EL (cell line): ENCODE measurements at places on chromosomes 1 and 21.

- no peak for DNase-seq
Observed at GRCh38 chr1:27307874-27308598, 13.9 kb upstream of the TMEM222 start.

GRCh38 chr1:58883037-58883887 is 99.4 kb upstream of the JUN start:
- DNase-seq, result peak; percentile 95

DNA sequence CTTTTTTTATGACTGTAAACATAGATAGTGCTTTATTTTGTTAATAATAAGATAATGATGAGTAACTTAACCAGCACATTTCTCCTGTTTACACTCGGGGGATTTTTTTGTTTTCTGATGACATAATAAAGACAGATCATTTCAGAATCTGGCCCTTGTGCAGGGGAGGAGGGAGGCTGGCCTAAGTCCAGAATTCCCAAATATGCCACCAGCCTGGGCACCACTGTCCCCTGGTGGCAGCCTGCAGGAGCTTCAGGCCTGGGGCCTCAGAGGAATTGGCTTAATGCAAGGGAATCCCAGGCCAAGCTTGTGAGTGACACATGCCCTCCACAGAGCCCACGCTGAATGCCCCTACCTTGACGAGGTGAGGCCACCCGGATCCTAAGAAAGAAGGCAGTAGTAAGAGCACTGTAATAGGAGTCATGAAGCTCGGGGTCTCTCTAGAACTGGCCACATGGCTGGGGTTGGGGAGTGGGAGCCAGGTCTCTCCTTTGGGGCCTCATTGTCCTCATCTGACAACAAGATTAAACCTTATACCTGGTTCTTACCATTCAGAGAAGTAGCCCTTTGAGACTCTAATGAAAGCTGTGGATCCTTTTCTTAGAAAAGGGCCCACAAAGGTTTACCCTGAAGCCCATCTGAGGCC is 24.1 kb downstream of the ETNK2 start:
- DNase-seq, result peak; percentile 88

DNA sequence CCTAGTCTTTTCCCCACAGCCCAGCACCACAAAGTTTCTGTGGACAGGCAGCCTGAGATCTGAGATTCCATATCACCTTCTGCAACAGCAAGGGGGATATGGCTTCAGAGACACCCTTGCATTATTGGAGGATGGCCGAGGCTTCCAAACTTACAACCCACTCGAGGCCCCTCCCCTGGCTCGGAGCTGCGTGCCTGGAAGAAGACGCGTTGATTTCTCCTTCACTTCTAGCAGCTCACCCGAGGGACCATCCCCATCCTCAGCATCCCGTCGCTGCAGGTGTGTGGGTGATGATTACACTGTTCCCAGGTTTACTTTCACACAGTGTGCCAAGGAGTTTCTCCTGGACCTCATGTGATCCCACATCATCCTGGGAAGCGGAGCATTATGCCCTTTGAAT is 277.9 kb downstream of the MATN1 start:
- DNase-seq, result no peak

DNA sequence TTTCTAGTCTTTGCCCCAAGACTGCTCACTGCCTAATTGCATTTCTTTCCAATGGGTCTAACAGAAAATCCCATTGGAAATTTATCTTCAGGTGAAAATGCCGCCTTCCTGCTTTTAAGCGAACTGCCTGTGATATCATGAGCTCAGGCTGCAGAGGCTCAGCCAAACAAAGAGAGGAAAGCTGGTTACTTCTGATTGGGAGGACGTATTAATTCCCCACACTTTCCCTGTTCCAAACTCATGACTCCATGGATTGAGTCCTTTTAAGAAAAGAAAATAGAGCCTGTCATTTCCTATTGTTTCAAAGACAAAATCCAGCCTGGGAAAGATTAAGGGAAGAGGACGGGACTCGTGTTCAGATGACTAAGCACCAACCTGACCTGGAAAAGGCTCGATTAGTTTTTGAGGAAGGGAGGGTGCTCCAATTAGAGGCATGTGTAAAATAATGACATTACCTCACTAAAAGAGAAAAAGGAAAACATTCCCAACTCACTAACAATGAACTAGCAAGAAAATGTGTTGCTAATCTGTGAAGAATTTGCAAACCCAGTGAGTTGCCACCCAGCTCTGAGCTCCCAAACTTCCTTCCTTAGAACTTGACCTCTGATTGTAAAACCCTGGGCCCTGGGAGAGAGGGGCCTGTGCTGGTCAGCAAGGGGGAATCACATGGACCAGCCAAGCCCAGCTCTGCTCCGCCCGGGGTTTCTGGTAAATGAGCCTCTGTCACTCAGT is 61.2 kb downstream of the TCP10L start:
- peak; percentile 89 for DNase-seq

DNA sequence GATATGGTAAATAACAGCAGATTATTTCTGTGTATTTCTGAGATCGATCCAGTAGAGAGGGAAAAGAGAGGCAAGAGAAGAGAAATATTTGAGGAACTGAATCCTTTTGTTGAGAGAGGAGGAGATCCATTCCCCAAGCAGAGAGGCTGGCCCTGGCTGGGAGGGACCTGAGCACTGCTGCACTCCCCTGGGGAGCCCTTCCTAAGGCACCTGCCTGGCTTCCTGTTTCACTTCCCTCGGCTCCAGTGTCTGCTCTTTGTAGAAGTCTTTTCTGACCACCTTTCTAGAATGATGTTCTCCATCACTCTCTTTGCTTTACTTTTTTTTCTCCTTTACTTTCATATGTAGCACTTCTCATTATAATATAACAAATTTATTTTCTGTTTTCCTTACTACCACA is 42.3 kb upstream of the SLC6A9 start:
- DNase-seq, result no peak

DNA sequence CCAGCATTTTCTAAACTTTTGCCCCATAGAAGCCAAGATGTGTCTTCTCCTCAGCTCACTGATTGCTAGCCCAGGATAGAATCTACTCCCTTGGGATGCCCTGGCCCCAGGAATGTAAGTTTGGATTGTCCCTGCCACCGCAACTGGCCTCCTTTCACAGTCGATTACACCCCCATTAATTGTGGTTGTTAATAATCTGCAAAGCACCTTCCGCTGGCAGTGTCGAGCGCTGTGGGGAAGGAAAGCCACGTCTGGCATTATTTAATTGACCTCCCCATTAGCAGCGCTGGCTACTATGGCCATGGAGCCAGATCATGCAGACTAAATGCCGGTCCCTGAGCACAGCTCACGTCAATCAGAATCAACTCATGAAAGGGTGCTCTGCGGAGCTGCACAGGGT is 597.3 kb upstream of the PLXNA2 start:
- DNase-seq, result no peak

DNA sequence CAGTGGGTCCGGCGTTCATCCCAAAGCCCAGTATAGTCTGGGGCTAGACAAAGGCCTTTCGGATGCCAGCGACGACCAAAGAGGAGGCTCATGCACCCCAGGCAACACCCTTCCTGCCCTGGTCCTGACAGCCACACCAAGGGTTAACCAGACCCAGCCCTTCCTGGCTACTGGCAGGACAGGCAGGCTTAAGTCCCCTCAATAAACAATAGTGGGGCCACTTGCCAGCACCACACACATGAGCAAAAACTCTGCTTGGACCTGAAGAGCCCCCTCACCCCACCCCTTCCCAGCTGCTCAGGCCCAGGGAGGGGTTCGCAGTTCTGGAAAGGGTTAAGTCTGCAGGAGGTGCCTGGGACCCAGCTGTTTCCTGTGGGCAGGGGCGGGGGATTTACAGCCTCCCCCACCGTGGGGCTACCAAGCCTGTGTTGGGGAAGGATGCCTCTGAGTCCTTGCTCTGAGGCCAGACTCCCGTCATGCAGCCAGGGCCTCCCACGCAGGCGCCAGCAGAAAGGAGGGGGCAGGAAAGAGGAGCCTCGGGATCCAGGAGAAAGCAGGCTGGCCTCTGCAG is 18.2 kb downstream of the PHLDA3 start:
- peak; percentile 72 for DNase-seq

DNA sequence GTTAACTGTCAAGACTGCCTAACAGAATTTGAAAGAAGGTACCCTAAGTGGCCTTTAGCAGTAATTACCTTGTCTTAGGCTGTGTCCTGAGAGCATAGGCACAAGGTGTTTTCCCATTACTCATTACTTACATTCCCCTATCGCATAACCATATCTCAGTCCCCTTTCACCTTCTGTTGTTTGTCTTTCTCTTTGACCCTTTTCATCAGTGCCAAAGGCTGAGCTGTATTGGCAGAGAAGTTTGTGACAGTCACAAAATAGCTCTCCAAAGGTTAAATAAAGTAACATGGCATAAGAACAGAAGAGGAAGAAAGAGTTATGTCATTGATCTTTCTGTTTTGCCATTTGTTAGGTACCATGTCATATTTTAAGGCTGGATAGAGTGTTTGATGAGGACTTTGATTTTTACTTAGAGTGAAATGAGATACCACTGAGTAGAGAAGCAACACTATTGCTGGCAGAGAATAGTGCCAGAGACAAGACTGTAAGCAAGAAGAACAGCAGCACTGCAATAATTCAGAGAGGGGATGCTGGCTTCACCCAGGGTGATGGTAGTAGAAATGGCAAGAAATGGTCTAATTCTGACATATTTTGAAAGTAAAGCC is 497.8 kb downstream of the TTLL7 start:
- no peak for DNase-seq

DNA sequence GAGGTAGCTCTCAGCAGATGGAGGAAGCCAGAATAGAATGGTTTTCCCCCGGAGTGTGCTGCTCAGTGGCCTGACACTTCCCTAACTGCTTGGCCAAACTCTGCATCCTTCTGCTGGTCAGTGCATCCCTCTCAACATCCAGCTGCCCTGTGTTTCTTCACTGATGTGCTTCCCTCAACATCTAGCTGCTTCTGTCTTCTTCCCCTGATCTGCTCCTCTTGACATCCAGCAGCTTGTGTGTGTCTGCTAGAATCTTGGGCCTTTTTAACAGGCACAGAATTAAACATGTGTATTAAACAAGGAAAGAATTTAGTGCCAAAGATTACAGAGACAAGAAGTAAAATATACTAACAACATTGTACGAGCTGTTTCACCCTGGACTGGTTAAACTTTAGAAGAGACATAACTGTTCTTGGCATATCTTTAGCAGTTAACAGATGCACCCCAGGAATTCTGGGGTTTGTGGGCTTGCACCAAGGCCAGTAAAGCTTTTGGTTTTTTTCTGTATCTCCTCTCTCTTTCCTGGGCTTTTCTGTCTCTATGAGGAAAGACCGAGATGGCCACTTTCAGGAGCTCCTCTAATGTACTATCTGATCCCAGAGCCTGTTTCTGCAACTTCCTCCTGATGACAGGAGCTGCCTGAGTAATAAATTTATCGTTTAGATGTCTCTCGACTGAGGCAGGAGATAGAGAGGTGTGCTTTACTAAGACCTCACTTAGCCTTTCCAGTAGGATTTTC is 34.8 kb upstream of the HSD3B1 start:
- DNase-seq, result no peak
